ENCODE measurements at places on chromosomes 6 and 20.
A peak's percentile ranks its signal among the peaks of the same experiment; 100 is the strongest.

DNA sequence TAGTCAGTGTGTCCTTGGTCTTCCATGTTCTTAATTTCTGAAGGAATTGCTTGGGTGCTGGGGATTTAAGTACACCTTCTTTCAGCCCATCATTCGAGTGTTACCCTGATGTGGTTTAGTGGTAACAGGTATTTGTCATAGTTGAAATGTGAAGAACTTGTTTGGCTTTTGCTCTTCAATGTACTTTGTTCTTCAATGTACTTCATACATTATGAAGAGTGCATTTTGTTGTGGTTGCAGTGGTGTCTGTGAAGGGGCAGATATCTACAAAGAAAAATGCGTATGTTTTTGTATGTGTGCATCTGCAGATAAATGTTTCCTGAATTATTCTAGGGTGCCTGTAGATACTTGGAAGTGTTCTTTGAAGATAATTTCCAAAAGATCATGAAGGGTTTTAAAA, 111.2 kb upstream of the SUPT3H start:
- no peak for DNase-seq

GRCh38 chr6:43716099-43716498, 28.5 kb upstream of the MRPS18A start:
- DNase-seq, result no peak

GRCh38 chr6:50102676-50103075, 52.9 kb upstream of the DEFB112 start:
- DNase-seq, result no peak

DNA sequence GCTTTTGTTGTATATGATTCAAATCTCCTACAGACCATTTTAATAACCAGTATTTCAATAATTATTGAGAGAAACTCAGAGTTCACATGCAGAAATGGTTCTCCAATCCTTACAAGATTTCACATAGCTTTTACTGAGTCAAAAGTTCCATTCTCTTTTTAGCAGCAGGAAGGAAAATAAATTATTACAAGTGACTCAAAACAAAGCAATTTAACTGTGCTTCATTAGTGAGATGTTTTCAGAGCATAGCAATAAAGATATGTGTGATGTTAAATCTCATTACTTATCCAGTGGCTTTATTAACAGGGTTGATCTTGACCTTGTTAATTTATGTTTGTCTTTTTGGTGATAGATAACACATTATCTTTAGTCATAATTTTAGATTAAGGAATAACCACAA, 22.0 kb downstream of the KIF13A start:
- no peak for DNase-seq

- DNase-seq, result no peak
Observed at GRCh38 chr6:23533944-23534343, 592.1 kb upstream of the NRSN1 start.

- peak; percentile 94 for DNase-seq
Observed at GRCh38 chr20:50762435-50763220, 31.2 kb downstream of the PARD6B start.

DNA sequence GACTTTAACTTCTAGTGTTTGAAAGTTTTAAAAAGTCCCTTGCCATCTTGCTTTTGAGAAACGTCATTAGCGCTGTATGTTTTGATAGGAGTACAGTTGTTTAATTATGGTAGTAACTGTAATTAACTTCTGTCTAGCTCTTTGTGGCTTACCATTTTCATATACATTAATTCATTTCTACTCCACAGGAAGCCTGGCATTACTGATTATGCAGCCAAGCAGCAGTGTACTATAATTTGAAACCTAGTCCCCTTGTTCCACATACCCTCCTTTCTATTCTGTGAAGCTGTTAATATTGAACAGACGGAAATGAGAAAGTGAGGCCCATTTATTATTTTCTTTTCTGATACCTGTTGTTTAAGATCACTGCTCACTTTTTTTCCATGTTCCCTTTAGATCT, 235.4 kb downstream of the CDKAL1 start:
- no peak for DNase-seq

- no peak for DNase-seq
Observed at GRCh38 chr20:62921119-62921687, 5.1 kb downstream of the DIDO1 start.

DNA sequence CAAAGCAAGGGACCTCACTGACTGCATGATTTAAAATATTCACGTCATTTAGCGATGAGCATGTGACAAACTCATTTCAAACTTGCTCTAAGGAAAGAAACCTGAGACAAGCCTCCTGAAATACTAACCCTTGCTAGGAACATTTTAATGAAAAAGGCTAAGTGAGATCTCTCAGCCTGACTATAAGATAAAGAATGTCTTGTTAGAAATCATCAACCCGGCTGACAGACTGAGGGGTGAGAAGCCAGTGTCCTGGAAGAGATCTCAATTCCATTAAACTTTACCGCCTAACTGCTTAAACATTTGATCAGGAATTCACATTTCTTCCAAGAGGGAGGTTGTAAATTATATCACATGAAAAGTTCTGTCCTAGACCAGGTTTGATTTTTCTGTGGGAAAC, 274.8 kb upstream of the EXOC2 start:
- no peak for DNase-seq

- no peak for DNase-seq
Observed at GRCh38 chr6:85644279-85644762, 1.6 kb upstream of the SYNCRIP start.

GRCh38 chr6:154732538-154733182, 556 bp upstream of the SCAF8 start:
- peak; percentile 45 for DNase-seq

GRCh38 chr20:14220986-14221385, 116.4 kb downstream of the FLRT3 start:
- no peak for DNase-seq

DNA sequence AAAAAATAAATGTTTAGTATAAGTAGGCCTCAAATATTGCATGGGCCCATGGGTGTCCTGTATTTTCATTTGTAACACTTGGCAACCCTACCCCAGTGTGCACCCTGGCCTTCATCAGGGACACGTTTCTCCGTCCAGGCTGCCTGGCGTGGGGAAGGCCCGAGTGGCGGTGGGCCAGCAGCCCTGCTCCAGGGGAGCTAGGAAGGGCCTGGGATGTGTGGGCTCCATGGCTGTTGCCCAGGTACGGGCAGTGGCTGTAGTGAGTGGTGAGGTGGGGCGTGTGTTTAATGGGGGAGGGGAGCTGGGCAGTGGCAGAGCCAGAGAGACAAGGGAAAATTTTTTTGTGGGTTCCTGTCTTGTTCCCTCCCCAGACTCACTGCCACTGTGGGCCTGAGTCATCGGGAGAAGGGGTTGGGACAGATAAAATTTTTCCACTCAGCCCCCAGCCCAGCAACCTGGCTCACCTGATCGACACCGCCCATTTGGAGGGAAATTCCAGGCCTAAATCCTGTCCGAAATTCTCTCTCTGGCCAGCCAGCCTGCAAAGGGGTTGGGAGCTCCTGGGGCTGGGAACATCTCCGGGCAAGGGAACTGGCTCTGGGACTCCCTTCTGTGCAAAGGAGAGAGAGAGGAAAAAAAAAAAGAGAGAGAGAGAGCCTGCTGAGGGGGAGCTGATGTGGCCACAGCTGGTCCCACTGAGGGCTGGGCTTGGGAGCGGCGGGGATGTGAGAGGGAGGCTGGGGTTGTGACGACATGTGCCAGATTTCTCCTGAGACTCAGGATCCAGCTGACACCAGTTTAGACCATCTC, 32.5 kb upstream of the VEGFA start:
- DNase-seq, result no peak

DNA sequence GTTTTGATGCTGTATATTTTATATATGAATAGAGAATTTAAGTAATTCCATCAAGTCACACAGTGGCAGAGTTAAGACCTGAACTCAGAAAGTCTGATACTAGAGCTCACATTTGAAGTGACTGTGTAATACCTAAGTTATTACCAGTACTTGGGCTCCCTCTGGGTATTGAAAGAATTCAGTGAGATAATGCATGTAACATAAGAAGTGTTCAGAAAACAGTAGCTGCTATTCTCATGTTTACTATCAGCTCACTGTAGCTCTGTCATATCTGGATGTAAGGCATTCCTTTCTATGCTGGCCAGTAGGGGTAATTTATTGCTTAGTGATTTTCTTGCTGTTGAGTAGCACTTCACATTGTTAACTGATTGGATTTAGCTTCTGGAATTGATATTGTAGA, 44.6 kb downstream of the NKX2-4 start:
- no peak for DNase-seq

GRCh38 chr6:90544081-90544480, 42.8 kb downstream of the MAP3K7 start:
- DNase-seq, result no peak

- no peak for DNase-seq
Observed at GRCh38 chr6:389622-390021, 1.9 kb upstream of the IRF4 start.

DNA sequence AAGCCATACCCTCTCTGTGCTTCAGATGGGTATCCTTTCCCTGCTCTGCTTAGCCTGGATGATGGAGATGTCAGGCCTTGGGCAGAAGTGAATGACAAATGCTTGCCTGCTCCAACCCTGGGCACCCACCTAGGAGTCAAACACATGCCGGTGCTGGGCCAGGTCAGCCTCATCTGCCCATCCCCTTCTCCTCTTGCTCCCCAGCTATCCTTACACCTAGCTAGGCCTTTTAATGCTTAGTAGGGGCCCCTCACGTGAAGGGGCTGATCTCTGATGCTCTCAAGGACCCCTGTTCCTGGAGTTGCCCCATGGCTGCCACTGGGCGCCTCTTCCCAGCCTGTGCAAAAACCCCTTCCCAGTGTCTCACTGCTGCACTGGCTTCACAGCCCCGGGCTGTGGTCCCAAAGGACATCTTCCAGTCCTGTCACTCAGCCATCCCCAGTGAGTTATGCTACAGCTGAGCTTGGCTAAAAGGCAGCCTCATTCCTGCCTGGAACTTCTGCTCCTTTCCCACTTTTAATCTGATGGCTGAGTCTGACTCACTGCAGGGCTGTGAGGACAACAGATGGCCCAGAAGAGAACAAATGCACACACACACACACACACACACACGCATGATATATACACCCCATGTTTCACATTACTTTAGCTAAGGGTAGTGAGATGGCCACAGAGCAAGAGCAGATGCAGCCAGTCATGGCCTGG, 12.8 kb upstream of the SDCBP2 start:
- no peak for DNase-seq

DNA sequence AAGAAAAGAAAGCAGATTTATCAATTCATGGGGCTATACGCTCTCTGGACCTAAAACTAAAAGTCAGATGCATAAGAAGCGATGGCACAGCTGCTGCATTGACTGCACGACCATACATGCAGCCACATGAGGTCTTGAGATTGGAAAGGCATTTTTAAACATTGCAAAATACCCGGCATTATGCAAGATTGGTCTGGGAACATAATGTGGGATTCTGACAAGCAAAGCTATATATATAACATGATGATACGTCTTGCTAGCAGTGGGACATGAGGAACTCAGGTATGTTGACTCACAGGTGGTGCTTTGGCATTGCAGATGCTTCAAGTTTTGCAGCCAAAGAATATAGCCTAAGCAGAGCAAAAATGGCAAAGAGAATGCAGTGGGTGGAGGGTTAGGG, 55.1 kb downstream of the SAMD3 start:
- no peak for DNase-seq

DNA sequence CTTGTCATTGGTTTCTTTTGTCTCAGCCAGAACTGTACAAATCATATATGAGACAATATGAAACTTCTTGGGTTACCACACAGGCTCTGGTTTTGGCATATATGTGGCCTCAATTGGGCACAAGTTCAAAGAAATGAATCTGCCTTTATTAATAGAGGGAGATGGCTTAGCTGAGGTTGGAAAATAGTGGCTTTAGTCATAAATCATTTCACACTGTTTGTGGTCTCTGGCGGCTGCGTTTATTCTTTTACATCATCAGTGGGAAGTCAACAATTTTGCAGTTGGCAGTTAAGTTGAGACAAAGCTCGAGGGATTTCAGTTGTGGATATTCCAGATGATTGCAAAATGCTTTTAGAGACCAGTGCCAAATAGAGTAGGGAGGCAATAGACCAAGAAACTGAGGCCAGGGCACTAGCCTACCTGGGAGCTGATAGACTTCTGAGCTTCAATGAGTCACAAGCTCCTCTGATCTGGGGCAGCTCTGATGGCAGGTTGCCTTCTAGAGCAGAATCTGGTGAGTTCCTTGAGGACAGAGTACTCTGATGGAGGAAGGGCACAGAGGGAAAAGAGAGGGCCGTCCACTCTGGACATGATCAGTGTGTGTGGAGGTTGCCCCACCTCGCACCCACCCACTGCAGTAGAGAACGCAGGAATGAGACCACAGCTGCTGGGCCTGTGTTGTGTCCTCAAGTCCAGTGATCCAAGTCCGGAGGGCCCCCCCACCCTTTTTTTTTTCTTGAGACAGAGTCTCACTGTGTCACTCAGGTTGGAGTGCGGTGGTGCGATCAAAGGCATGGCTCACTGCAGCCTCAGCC, 73.5 kb downstream of the ARMC2 start:
- DNase-seq, result no peak

GRCh38 chr6:99568103-99568933, at the start of gene CCNC:
TSS of gene CCNC (minus strand) at chr6:99568660. CDS start at chr6:99568527, 133 bp downstream.
- DNase-seq, result peak; percentile 92

- no peak for DNase-seq
Observed at GRCh38 chr6:90490030-90490716, 96.7 kb downstream of the MAP3K7 start.

DNA sequence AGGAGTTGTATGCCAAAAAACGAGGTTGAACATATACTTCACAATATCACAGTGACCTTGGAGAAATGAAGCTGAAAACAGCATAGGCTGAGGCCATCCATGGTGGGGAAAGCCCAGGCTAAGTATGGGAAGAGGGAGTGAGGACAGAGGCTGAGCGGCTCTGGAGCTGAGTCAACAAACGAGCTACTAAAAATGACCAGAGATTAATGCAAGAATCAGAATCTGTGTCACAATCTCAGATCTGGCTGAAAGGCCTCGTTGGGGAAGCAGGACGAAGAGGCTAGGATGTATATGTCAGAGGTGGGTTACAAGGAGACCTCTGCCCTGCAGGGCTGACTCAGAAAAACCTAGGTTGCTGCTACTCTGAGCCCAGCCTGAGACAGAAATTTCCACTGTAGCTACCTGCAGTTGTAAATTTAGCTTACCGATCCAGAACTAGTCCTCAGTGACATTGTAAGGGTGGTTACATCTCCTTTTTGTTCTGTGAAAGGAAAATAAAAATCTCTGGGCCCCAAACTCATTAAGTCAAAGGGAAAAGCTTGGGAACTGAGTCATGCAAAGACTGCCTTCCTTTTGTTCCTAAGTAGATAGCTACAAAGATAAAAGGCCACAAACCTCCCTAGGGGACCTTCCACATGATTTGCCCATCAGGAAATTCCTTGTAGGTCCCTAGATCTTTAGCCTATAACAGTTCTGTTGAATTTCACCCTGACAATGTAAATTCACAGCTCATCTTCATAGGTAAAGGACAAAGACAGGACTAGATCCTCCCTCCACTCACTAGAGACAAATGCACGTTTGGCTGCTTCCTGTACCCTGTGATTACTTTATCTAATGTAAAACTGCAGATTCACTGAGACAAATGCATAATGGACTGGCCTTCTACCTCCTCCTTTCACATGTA, 8.5 kb upstream of the TUBB2A start:
- no peak for DNase-seq

- no peak for DNase-seq
Observed at GRCh38 chr20:50562262-50562701, 52.1 kb downstream of the PTPN1 start.
